ENCODE measurements at places on chromosomes 3 and 15. TPM values are rescaled to one million over a fixed set of nuclear protein-coding genes. Genes with fewer than 3 reads are reported as not detected.

Gene IL17RE
- 60.9 TPM for polyA plus RNA-seq

Gene C2CD4B
- polyA plus RNA-seq = 2.4 TPM

Gene NOX5
- 0.16 TPM for polyA plus RNA-seq

Gene GABRA5
- 0.13 TPM for polyA plus RNA-seq

Gene CPEB1
- 1.5 TPM for polyA plus RNA-seq
